HAP-1 (cell line): ENCODE measurements at places on chromosomes 3 and 15.

GRCh38 chr3:123521179-123521969 is 63.5 kb downstream of the HACD2 start:
- no peak for DNase-seq

DNA sequence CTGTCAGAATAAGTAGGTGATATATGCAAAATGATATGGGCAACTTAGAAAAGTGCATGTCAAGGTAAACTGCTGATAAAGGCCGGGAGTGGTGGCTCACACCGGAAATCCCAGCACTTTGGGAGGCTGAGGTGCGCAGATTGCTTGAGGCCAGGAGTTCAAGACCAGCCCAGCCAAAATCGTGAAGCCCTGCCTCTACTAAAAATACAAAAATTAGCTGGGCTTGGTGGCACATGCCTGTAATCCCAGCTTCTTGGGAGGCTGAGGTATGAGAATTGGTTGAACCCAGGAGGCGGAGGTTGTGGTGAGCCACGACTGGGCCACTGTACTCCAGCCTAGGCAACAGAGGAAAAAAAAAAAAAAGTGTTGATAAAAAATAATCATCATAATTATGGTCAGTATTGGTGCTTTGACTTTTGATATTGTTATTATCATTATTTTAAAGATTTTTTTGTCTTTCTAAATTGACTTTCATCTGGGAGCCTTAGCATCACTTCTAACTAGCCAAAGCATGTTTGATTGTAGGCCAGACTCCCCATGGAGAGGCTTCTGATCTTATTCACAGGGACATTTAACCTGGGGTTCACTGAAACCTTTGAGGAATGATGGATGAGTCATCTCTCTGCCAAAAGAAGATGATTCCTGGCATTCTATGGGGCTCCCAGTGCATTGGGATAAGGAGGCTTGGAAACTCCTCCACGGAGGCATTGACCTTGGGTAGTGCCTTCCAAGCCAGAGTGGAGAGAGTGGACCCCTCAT is 5.6 kb downstream of the ZBTB38 start:
- DNase-seq, result no peak

DNA sequence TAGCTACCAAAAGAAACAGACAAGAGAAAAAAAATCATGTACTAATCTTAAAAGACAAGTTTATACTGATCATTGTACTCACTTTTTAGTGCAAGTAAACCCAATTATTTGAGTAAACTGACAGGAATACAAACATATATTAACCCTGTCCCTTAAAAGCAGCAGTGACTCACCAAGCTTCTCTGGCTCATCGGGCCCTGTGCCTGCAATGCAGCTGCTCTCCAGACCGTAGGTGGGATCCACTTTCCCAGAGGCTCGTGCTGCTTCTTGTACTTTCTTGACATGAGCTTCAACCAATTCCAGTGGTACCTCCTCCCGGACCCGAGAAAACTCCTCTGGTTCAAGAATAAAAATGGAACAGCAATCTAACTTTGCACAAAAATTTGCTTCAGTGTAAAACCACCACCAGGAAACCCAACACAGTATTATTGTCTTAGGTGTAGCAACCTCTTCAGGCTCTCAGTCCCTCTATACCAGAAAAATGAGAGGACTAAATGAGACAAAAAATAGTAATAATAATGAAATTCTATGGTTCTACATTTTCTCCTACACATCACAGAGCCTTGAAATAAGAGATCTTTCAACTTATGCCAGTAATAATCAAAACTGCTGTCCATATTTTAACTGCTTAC is 82.6 kb upstream of the CSPG5 start:
- DNase-seq, result no peak

DNA sequence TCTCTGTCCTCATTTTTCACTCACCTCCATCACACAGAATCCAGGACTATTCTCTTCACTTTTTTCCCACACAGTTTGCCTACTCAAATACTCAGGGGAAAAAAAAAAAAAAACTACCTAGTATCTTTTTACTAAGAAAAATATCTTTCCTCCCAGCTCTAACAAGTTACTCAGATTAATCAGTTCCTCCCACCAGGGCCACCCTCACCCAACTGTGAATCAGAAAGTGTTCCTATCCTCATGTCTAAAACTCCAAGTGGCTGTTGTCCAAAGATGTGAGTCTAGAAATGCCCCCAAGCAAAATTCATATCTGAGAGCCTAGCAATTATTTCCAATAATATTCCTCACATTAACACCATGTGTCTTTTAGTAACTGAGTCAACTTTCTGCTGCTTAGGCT is 268.0 kb downstream of the ERC2 start:
- no peak for DNase-seq

GRCh38 chr15:60373327-60373726 is 24.5 kb downstream of the ANXA2 start:
- no peak for DNase-seq

DNA sequence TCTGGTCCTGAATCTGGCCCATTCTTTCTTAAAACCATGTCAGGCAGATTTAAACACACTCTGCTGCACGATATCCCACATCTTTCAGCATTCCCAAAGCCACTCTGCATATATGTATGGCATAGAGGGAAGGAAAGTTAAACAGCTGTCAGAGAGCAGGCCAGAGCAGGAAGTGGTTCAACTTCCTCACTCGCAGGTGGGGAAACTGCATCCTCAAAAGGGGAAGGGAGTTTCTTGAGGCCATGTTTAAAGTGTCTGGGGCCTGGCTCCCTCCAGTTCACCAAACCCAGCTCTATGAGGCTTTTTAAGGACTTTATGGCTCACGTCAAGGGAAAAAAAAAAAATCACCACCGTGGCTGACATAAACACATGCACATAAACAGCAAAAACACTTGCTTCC is 123.1 kb downstream of the OPA1 start:
- no peak for DNase-seq

- no peak for DNase-seq
Observed at GRCh38 chr15:78708713-78709260, 67.8 kb upstream of the CHRNB4 start.

DNA sequence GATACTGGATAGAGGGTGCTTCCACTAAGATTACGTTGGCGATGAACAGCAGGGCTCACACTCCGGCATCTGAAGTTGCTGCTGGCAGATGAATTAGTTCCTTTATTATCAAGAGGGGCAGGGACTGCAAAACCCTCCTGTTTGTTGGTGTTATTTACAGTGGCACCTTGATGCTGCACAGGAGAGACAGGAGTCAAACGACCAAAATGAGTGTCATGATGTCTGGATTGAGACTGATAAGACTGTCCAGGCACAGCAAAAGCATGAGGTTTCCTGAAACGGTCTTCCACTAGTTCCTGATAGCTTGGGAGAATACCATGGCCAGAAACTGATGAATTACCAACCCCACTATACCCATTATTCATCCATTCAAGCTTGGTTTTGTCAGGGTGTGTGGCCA is 100.8 kb upstream of the NEDD4 start:
- no peak for DNase-seq

- peak; percentile 63 for DNase-seq
Observed at GRCh38 chr15:65337436-65338070, 33.1 kb downstream of the RNU5B-1 start.

DNA sequence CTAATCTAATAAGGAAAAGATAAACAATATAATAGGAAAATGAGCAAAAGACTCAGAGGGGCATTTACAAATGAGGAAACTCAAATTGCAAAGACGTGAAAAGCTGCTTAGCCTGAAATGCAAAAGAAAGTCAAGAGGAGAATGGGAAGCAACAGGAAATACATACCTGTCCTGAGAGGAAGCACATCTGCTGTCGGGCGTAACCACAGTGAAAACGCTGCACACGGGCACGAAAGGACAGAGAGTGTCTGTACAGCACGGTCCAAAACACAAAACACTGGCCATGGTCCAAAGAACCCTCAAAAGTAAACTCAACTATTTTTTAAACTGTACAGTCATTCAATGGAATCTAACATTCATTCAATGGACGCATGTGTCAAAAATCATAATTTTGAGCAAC is 100.6 kb downstream of the CHSY1 start:
- DNase-seq, result no peak
